ENCODE measurements at places on chromosomes 6 and 20. TPM values are rescaled to one million over a fixed set of nuclear protein-coding genes. Genes with fewer than 3 reads are reported as not detected.

The TINAG gene
- total RNA-seq = not detected

The RSPO4 gene
- not detected for total RNA-seq

DNA sequence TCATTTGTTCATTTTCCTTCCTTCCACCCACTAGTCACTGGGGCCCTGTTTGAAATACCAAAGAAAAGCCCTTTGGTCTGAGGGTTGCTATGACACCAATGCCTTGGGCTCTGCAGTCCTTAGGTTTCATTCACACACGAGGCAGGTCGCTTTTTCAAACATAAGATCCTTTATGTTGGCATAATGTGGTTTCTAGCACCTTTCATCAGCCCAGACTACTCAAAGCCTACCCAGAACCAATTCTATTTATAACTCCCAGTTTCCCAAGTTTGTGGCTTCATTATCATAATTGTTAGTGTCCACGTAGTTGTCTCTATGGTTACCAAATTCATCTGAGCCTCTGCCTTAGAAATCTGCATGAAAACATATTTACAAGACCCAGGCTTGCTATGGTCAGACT lies 6.6 kb upstream of the TP53RK start:
- DNase-seq = peak; percentile 77

- DNase-seq = no peak
Observed at GRCh38 chr6:90890683-90891330, 303.9 kb upstream of the MAP3K7 start.

- peak; percentile 51 for DNase-seq
Observed at GRCh38 chr6:105136431-105137350, 43.1 kb downstream of the POPDC3 start.

DNA sequence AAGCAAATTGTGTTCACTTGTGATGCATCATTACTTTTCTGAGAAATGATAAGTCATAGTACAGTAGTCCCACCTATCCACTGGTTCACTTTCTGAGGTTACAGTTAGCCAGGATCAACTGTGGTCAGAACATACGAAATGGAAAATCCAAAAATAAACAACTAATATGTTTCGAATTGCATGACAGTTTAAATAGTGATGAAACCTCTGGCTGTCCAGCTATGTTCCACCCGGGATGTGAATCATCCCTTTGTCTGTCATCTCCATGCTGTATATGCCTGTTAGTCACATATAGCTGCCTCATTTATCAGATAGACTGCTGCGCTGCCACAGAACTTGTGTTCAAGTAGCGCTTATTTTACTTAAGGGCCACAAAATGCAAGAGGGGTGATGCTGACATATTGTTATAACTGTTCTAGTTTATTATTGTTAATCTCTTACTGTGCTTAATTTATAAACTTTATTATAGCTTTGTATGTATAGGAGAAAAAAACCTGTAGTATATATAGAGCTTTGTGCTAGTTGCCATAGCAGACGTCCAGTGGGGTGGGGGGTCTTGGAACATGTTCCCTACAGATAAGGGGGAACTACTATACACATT lies 29.2 kb downstream of the AFDN start:
- DNase-seq = peak; percentile 97

The LRP11 gene
- 97.6 TPM for total RNA-seq

- no peak for DNase-seq
Observed at GRCh38 chr20:61567204-61567603, 315.1 kb downstream of the CDH4 start.

DNA sequence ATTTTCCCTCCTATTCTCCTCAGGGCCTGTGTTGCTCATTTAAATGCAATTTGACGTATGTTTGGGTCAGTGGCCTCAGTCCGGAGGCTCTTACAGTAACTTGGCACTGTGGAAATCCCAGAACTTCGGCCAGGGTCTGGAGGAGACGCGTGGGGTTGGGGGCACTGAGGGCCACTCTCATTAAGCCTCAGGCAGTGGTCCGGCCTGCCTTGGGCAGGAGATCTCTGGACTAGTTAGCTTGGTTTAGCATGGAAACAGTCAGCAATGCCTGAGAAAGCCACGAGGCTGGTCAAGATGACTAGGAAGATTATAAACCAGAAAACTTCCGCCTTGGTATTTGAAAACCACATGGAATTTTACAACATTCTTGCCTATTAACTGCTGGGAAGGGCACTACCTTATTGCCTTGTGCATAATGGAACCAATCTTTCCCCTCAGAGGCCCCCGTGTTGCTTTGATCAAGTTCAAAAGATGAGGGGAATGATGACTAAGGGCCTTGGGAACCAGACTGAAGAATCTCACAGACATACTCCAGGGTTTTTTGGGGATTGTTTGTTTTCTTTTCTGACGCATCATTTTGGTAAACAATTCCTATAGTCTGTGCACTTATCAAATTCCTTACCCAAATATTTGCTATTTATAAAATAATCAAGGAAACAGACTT lies 206.0 kb upstream of the PREP start:
- peak; percentile 99 for DNase-seq

The SRMS gene
- total RNA-seq = not detected

DNA sequence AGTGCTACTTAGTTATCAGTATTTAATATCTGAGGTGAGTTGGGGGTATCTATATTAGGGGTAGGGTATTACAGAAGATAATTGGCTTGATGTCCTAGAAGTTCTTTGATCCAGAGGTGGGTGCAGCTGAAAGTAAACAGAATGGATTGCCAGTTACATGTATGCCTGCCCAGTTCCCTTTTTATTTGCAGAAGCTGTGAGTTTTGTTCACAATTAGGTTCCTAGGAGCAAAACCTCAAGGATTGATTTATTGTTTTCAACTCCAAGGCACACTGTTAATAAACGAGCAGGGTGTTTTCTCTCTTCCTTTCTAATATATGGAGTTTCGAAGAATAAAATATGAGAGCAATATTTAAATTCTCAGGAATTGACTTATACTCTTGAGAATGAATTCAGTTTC lies 129.0 kb downstream of the SULF2 start:
- no peak for DNase-seq

DNA sequence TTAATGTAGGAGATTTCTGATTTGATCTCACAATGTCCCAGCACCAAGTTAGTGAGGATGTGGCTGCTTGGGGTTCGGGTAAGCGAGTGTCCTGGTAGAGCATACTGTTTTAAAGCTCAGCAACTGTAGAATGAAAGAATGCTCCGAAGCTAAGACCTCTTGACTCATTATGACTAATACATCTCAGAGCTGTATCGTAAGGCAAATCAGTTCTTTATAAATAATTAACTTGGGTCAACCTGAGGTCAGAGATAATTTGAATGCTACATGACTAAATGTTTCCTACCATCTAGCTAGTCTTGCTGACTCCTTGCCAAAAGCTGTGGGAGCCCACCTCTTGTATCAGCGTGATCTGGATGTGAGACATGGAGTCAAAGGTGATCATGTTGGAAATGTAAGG lies 128.8 kb upstream of the PDE7B start:
- DNase-seq = peak; percentile 66

Measured in fibroblast of villous mesenchyme (primary cell).